Articular chondrocyte of knee joint (primary cell): ENCODE measurements at places on chromosomes 11 and 22. TPM values are rescaled to one million over a fixed set of nuclear protein-coding genes. Genes with fewer than 3 reads are reported as not detected.

Gene TIGD3
- total RNA-seq, result 0.13 TPM in 1 of 2 replicates, not detected in the other

Gene AQP11
- 0.78 and 1.2 TPM in 2 replicates for total RNA-seq

Gene MRE11
- total RNA-seq, result 14.6 and 18.0 TPM in 2 replicates

Gene INTS4
- 37.0 and 41.7 TPM in 2 replicates for total RNA-seq

Gene ELFN2
- total RNA-seq, result 0.11 and 0.13 TPM in 2 replicates

Gene EIF3F
- 316 and 514 TPM in 2 replicates for total RNA-seq

Gene FAM168A
- 30.4 and 35.8 TPM in 2 replicates for total RNA-seq

Gene SLC25A45
- total RNA-seq, result 3.8 and 4.4 TPM in 2 replicates

Gene LGALS12
- total RNA-seq, result 0.11 TPM in 1 of 2 replicates, not detected in the other

Gene C2CD3
- 12.3 and 14.8 TPM in 2 replicates for total RNA-seq

Gene MS4A3
- not detected in 2 replicates for total RNA-seq

Gene SHISAL1
- total RNA-seq, result 47.0 and 55.8 TPM in 2 replicates

Gene APOBEC3B
- total RNA-seq, result 3.1 and 5.1 TPM in 2 replicates

Gene MIAT
- total RNA-seq, result 0.76 and 0.78 TPM in 2 replicates
